Chondrocyte (in vitro differentiated cells): ENCODE measurements at places on chromosomes 13 and 19. TPM values are rescaled to one million over a fixed set of nuclear protein-coding genes. Genes with fewer than 3 reads are reported as not detected.

- H3K27me3 ChIP-seq, result no peaks in the 10 kb centered on the region
- H3K4me1 ChIP-seq, result peaks cover 3% of the 10 kb centered on the region
- DNase-seq, result no peak
- H3K27ac ChIP-seq, result peak overlapping the region; percentile 45
- H3K4me3 ChIP-seq, result no peak overlapping the region
These were observed 8.8 kb downstream of the MFSD12 start for GRCh38 chr19:3548606-3549005.

DNA sequence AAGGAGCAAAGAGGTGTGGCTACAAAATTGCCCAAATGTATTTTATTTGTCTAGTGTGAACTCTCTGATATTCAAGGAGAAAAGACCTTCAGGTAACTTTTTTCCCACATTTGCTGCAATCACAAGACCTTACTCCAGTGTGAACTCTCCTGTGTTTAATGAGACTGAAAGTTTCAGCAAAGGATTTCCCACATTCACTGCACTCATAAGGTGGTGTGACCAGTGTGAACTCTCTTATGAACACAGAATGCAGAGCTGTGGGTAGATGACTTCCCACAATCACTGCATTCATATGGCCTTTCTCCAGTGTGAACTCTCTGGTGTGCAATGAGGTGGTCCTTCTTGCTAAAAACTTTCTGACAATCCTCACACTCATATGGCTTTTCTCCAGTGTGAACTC lies 16.4 kb downstream of the ZNF814 start:
- H3K4me1 ChIP-seq, result no peaks in the 10 kb centered on the region
- H3K4me3 ChIP-seq, result no peak overlapping the region
- DNase-seq, result no peak
- no peaks in the 10 kb centered on the region for H3K27me3 ChIP-seq
- peaks cover 66% of the 10 kb centered on the region for H3K36me3 ChIP-seq

- peaks cover 7% of the 10 kb centered on the region for H3K4me1 ChIP-seq
- H3K4me3 ChIP-seq, result no peak overlapping the region
- H3K27me3 ChIP-seq, result no peaks in the 10 kb centered on the region
- H3K36me3 ChIP-seq, result peaks cover 15% of the 10 kb centered on the region
- H3K27ac ChIP-seq, result no peak overlapping the region
These were observed 3.0 kb upstream of the SLC6A16 start for GRCh38 chr19:49327878-49328544.

- H3K4me3 ChIP-seq, result no peak overlapping the region
- H3K27me3 ChIP-seq, result no peaks in the 10 kb centered on the region
- H3K4me1 ChIP-seq, result peaks cover 22% of the 10 kb centered on the region
- H3K36me3 ChIP-seq, result peaks cover 13% of the 10 kb centered on the region
- no peak for DNase-seq
These were observed 30.8 kb downstream of the DNAJC3 start for GRCh38 chr13:95707442-95708390.

Gene LILRA2
- total RNA-seq, result not detected in 3 replicates

Gene DAND5
- total RNA-seq, result 0.36 to 0.57 TPM (median 0.41 TPM) in 3 replicates

DNA sequence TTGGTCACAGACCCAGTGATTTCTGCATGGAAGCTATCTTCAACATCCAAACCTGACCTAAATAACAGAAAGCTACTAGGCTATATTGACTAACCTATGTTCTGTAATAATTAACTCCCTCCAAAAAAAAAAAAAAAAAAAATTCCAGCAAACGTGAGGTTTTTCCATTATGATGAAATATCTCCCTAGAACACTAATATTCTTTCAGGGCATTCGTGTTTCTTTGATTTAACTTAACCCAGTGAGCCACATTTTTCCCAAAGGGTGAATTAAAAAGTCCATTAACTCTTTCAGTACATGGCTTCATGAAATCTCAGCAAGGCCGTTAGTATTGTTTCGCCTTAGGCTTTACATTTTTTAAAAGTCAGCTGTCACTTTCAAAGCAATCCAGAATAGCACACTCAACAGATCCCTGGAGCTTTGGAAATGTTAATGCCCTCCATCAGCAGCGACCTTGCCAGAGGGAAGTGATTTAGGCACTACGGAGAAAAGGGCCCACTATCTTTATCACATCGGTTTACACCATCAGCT lies 175.8 kb downstream of the DCT start:
- no peak overlapping the region for H3K27ac ChIP-seq
- no peaks in the 10 kb centered on the region for H3K27me3 ChIP-seq
- H3K4me3 ChIP-seq, result no peak overlapping the region
- peaks cover 43% of the 10 kb centered on the region for H3K4me1 ChIP-seq
- DNase-seq, result no peak

DNA sequence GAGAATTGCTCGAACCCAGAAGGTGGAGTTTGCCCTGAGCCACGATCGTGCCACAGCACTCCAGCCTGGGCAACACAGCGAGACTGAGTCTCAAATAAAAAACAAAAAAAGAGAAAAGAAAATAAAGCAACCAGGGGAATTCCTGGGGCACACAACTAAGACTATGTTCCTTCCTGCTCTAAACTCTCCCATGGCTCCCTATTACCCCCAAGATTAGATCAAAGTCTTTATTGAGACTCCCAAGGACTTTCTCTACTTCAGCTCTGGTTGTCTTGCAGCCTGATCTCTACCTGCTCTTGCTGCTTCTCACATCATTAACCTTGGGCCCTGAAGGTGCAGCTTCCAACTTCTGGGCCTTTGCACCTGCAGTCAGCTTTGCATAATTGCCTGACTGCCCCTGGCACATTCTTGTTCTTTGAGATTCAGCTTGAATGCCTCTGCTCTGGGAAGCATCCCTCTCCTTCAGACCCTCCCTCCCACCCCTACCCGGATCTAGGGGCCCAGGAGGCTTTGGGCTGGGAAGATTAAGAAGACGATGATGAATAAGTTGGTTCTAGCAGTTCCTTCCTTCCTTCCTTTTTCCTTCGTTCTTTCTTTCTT lies 16.8 kb upstream of the CERS4 start:
- H3K36me3 ChIP-seq, result no peaks in the 10 kb centered on the region
- DNase-seq, result no peak
- H3K4me3 ChIP-seq, result no peak overlapping the region
- no peak overlapping the region for H3K27ac ChIP-seq
- H3K4me1 ChIP-seq, result peaks cover 14% of the 10 kb centered on the region
- peaks cover 1% of the 10 kb centered on the region for H3K27me3 ChIP-seq

DNA sequence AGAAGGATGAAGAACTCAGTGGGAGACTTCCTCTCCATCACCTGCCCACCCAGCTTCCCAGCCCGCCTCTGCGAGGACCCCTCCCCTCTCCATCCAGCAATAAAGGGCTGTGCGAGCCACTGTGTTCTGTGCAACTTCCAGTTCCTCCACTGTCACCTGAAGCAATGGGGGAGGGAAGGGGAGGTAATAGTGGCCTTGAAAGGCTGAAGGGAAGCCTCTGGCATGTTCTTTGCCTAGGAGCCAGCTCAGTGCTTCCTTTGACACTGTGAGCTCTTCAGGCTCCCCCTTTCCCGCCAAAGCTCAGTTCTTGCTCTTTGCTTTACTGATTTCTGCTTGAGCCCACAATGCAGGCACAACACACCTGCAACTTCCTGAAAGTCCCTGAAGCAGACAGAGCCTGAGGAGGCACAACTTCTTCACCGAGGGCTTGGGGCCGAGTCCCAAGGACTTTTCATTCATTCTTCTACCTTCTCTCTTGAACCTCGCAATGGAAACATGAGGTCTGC lies 73.2 kb upstream of the DOCK9 start:
- H3K36me3 ChIP-seq, result peaks cover 1% of the 10 kb centered on the region
- DNase-seq, result no peak
- no peaks in the 10 kb centered on the region for H3K27me3 ChIP-seq
- H3K27ac ChIP-seq, result no peak overlapping the region
- peaks cover 23% of the 10 kb centered on the region for H3K4me1 ChIP-seq

Gene ZNF724
- total RNA-seq, result 2.3 to 6.7 TPM (median 3.0 TPM) in 3 replicates

DNA sequence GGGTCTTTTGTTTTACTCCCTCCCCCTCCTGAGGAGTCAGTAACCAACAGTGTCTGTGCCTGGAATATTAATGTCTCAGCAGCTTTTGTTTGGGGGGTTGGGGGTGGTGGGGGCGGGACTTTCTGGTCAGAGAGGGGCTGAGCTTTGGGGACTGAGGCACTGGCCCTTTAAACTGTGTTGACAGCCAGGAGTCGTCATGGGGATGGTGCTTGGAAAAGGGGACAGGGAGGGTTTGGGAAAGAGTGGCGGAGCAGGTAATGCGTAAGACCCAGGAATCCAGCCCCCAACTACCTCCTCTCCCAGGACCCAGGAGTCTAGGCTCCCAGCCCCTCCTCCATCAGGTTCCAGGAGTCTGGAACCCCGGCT lies 5.2 kb downstream of the CADM4 start:
- H3K27ac ChIP-seq, result no peak overlapping the region
- no peak overlapping the region for H3K4me3 ChIP-seq
- no peaks in the 10 kb centered on the region for H3K36me3 ChIP-seq
- peaks cover 9% of the 10 kb centered on the region for H3K27me3 ChIP-seq
- H3K4me1 ChIP-seq, result peaks cover 12% of the 10 kb centered on the region
- DNase-seq, result no peak

- peak overlapping the region; percentile 83 for H3K27ac ChIP-seq
- H3K27me3 ChIP-seq, result no peaks in the 10 kb centered on the region
- H3K4me1 ChIP-seq, result peaks cover 16% of the 10 kb centered on the region
- no peaks in the 10 kb centered on the region for H3K36me3 ChIP-seq
- peak overlapping the region; percentile 63 for H3K4me3 ChIP-seq
These were observed 1505.1 kb upstream of the SLC10A2 start for GRCh38 chr13:104571161-104571892.

GRCh38 chr13:40597735-40598365 lies 68.6 kb downstream of the FOXO1 start:
- H3K4me3 ChIP-seq, result no peak overlapping the region
- peaks cover 10% of the 10 kb centered on the region for H3K4me1 ChIP-seq
- H3K36me3 ChIP-seq, result no peaks in the 10 kb centered on the region
- H3K27me3 ChIP-seq, result no peaks in the 10 kb centered on the region

GRCh38 chr19:46825731-46826055 lies 25.0 kb downstream of the AP2S1 start:
- no peak overlapping the region for H3K4me3 ChIP-seq

DNA sequence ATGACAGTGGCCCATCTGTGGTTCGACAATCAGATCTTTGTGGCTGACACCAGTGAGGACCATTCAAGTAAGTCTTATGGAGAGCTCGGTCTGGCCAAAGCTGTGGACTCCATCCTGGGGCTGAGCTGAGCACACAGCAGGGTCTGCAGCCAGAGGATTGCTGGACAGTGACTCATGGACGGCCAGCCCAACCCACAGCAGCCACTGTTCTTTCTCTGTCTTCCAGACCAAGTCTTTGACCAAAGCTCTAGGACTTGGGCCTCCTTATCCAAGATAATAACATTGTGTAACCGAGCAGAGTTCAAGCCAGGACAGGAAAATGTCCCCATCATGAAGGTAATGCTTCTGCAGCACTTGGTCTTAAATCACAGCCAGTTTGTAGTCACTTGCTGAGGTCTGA lies 12.4 kb downstream of the ATP12A start:
- peaks cover 14% of the 10 kb centered on the region for H3K27me3 ChIP-seq
- no peak for DNase-seq
- H3K27ac ChIP-seq, result no peak overlapping the region
- no peaks in the 10 kb centered on the region for H3K36me3 ChIP-seq

- peak overlapping the region; percentile 80 for H3K27ac ChIP-seq
- no peak for DNase-seq
- peaks cover 27% of the 10 kb centered on the region for H3K4me1 ChIP-seq
- H3K36me3 ChIP-seq, result no peaks in the 10 kb centered on the region
- no peaks in the 10 kb centered on the region for H3K27me3 ChIP-seq
These were observed 174.7 kb downstream of the GPC5 start for GRCh38 chr13:91572944-91573598.

- no peak for DNase-seq
- H3K36me3 ChIP-seq, result peaks cover 33% of the 10 kb centered on the region
- H3K4me1 ChIP-seq, result peaks cover 92% of the 10 kb centered on the region
- no peaks in the 10 kb centered on the region for H3K27me3 ChIP-seq
- H3K27ac ChIP-seq, result peak overlapping the region; percentile 98
These were observed 10.3 kb downstream of the EHD2 start for GRCh38 chr19:47723581-47723940.

DNA sequence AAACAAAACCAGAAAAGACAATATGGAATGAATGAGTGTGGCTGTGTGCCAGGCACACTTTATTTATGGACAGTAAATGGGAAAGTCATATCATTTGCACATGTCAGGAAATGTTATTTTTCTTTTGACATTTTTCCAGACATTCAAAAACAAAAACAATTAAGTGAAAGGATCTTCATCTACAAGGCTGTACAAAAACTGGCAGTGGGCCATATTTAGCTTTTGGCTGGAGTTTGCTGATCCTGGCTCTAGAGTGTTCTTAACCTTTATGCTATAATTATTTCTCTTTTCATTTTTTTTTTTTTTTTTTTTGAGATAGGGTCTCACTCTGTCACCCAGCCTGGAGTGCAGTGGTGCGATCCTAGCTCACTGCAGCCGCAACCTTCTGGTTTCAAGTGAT lies 6.5 kb upstream of the TNFSF9 start:
- H3K27me3 ChIP-seq, result no peaks in the 10 kb centered on the region
- H3K4me3 ChIP-seq, result no peak overlapping the region
- H3K36me3 ChIP-seq, result no peaks in the 10 kb centered on the region
- no peak for DNase-seq
- H3K27ac ChIP-seq, result no peak overlapping the region

DNA sequence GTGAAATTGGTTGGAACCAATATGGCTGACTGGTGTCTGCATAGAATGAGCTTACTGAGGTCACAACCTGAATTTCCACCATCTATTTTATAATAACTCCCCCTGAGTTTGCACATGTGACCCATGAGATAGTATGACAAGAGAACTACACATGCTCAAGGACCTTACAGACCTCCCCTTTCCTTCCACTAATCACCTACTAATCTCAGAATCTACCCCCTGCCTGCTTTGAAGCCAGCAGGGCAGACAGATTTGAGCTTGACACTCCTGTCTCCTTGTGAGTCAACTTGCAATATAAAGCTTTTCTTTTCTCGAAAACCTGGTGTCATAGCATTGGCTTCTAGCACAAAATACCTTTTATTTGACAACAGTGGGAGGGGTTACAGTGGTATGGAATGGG lies 248.4 kb downstream of the RFC3 start:
- no peaks in the 10 kb centered on the region for H3K36me3 ChIP-seq
- H3K27me3 ChIP-seq, result no peaks in the 10 kb centered on the region
- no peak for DNase-seq

DNA sequence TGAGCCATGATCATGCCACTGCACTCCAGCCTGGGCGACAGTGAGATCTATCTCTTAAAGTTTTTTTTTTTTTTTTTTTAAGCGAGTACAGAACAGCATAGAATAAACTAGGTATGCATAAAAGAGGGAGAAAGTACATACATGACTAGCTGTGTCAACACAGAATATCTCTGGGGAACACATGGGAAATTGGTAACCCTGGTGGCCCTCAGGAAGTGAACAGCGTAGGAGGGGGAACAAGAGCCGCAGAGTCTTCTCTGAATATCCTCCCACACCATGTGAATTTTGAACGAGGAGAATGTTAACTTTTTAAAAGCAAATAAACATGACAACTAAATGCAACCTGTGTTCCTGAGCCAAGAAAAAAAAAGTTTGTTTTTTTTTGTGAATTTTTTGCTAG lies 15.2 kb downstream of the PHLDB3 start:
- no peaks in the 10 kb centered on the region for H3K27me3 ChIP-seq
- no peaks in the 10 kb centered on the region for H3K4me1 ChIP-seq
- no peak overlapping the region for H3K27ac ChIP-seq
- H3K4me3 ChIP-seq, result no peak overlapping the region

Gene CPT1C
- total RNA-seq, result 26.3 to 30.7 TPM (median 27.3 TPM) in 3 replicates

Gene DPF1
- total RNA-seq, result 2.1 to 4.8 TPM (median 2.4 TPM) in 3 replicates

GRCh38 chr13:44918326-44919103 lies 70.8 kb downstream of the NUFIP1 start:
- peak; percentile 98 for DNase-seq
- no peaks in the 10 kb centered on the region for H3K4me1 ChIP-seq
- no peaks in the 10 kb centered on the region for H3K27me3 ChIP-seq
- H3K27ac ChIP-seq, result no peak overlapping the region

GRCh38 chr13:34162544-34162933 lies 344.6 kb downstream of the RFC3 start:
- H3K4me3 ChIP-seq, result no peak overlapping the region
- H3K27ac ChIP-seq, result peak overlapping the region; percentile 42
- DNase-seq, result no peak
- peaks cover 23% of the 10 kb centered on the region for H3K4me1 ChIP-seq
